NCI-H2227 treated with DMSO at 0.1 percent for 48 hours (cell line): ENCODE measurements at places on chromosomes 11 and 22.

- no peak for DNase-seq
Observed at GRCh38 chr11:130031945-130032344, 29.3 kb upstream of the PRDM10 start.

DNA sequence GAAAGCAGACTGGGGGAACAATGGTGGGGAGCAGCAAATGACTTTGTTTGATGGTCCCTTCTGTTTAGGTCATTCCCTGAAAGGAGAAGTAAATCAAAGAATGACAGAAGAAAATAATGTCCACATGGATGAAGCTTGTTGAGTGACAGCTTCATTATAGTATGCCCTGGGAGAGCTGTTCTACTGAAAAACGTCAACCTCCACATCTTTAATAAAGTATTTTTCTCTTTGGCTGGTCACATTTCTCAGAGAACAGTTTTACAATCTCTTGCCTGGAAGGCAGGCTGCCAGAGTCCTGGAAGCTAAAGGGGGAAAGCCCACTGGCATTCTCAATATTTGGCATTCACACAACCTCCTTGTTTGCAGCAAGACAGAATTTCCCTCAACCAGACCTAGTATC lies 287.9 kb downstream of the SWAP70 start:
- no peak for DNase-seq

DNA sequence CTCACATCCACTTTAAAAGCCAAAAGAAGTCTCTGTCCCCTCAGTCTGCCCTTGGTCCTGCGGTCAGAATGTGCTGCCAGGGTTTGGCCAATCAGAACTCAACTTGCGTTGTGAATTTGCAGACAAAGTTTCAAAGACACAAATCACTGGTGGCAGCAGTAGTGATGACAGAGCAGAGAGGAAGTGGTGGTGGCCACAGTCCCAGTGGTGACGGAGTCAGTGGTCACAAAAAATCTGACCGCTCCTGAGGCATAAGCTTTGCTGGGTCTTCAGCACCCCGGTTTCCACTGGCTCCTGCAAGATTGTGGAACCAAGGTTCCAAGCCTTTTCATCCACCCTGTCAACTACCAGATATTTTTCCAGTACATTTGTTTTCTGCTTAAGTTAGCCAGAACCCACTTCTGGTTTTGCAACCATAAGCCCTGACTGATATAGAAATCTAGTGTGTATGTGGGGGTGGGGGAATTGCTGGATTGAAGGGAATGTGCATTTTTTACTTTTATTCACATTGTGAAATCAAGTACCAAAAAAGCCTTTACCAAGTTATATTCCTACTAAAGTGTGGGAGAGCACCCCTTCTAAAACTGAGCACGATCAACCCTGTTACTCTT lies 112.3 kb downstream of the TMPRSS5 start:
- DNase-seq: no peak

GRCh38 chr11:130637566-130637965 lies 189.1 kb downstream of the ADAMTS15 start:
- no peak for DNase-seq

- no peak for DNase-seq
Observed at GRCh38 chr11:130388607-130389205, 39.7 kb downstream of the ADAMTS8 start.

GRCh38 chr11:95792200-95792599 lies 1.9 kb downstream of the CEP57 start:
- DNase-seq: no peak

DNA sequence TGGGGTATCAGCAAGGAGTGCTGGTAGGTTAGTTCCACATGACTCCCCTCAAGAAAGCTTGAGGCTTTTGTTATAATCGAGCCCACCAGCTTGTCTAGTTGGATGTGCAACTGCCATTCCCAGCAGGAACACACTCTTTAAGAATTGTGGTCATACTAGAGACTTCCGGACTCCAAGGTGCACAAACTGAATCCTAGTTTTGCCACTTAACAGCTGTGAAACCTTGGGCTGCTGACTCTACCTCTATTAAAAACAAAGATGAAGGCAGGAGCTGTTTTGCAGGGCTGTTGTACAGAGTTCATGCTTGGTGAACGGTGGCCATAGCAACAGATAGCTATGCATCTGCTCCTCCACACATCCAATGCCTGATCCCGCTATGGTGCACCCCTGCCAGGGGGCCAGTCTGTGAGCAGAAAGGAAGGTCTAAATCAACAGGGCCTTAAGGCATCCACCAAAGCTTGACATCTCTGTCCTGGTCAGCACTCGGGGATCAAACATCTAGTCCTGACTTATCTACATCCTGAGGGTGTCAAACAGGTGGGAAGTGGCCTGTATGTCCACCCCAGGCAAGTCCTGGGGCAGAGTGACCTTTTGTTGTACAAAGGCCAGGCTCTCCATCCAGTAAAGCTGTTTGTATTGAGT lies 36.4 kb downstream of the DKK3 start:
- no peak for DNase-seq

DNA sequence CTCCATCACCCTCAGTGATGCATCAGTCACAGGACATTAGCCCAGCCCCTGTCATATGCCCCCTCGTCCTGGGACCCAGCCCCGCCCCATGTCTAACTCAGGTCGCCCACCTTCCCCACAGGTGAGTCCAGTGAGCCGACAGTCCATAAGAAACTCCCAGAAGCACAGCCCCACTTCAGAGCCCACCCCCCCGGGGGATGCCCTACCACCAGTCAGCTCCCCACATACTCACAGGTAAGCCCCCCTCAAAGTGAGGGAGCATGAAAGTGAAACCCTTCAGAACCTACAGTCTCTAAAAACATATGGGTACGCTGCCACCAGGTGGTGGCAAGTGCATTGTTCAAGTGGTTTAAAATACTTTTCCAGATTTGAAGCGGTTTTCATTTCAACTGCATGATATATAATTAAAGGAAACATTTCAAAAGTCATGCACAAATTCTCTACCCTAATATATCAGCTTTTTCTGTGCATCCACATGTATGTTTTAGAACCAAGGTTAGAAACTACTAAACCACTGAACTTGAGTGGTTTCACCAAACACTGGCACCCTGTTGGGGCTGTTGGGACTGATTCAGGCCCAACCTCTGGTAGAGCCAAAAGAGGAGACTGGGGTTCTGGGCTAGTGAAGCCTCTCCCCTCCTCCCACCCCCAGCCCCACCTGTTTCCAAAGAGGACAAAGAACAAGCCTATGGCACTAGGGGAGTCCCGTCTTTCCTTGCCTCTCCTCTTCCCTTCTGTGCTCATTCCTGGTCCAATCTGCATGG lies 17.3 kb downstream of the EPS8L2 start:
- peak; percentile 56 for DNase-seq

DNA sequence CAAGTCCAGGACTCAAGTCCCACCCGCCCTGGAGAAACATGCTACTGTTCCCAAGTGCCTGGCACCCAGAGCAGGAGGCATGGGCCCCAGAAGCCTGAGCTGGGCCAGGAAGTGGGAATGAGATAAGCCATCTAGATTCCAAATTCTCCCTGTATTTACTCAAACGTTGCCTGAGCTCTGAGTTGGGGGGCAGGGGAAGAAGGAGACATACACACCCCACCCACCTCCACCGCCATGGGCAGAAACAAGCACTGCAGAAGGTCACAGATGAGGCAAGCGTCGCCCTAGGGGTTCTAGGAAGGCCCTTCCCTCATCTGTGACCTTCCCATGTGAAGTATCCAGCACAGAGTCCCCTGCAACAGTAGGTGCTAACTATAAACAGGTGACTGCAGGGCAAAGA lies 54.0 kb downstream of the PLEKHA7 start:
- DNase-seq: no peak

DNA sequence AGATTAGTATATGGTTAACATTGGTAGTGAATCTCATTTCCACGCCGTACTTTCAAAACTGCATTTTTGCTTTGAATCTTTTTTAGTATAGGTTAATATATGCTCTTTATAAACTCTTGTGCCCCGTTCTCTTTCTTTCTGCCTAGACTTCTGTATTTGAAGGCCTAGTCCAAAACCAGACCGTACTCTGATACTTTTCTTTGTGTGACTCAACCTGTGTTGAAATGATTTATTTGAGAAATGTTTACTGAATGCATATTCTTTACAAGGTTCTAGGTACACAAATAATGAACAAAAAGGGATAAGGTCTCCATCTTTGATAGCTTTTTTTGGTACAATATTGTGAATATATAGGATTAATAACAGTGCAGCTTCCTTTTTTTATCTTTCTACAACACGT lies 68.3 kb downstream of the HIPK3 start:
- no peak for DNase-seq
